Stimulated activated CD4-positive, alpha-beta T cell treated with anti-CD3 and anti-CD28 coated beads, TNF-alpha, amount 100 ng/mL, for 24 hours (primary cell): ENCODE measurements at places on chromosomes 6 and 20.

DNA sequence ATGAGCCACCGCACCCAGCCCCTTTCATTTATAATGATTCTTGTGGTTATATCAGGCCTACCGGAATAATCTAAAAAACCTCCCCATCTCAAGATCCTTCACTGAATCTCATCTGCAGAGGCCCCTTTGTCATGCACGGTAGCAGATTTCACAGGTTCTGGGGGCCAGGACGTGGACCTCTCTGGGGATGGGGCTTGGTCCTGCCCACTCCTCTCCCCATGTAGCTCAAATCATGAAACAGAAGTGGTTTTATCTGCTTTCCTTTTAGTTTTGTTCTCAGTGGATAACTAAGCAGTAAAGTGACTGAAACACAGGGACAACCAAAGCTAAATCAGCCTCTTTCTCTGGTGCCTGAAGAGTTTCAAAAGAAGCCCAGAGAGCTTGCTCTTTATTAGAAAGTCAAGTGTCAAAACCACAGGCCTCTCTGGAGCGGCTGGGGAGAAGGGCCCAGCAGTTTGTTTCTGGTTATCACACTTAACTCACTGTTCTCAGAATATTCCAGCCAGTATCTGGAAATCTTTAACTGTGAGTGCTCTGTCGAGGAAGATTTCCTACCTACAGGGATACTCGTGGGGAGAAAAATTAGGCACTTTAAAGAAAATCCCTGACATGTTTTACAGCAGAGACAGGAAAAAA is 60.6 kb upstream of the FAM184A start:
- DNase-seq = no peak

GRCh38 chr6:11650025-11650696 is 112.6 kb downstream of the TMEM170B start:
- no peak for DNase-seq

DNA sequence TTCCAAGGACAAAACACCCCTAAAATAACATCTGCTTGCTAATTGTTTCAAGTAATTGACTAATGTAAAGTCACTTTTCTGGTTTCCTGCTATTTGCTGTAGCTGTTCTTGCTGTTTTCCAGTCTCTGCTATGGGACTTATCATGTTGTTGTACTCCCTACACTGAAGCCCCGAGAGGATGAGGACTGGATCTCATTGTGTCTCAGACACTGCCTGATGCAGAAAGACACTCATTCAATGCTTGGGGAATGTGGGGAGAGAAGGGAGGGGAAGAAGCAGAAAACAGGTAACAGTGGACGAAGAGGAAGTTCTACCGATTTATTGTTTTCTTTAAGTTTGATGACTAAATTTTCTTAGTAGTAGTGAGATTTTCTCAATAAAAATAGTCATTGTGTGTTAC is 79.8 kb downstream of the DOK5 start:
- DNase-seq = no peak

DNA sequence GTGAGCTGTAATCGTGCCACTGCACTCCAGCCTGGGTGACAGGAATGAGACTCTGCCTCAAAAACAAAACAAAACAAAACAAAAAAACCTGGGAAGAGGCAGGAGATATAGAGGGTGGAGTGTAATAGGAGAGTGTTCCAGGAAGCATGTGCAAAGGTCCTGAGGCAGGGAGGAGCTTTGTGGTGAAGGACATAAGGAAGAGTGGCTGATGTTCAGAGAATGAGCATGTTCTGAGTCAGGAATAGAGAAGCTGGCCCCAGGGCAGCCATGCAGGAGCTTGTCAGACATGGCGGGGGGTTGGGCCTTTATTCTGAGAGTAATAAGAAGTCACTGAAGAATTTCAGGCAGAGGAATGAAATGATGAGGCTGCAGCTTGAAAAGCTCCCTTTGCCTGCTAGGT is 337.0 kb downstream of the CDH26 start:
- no peak for DNase-seq

GRCh38 chr6:110741517-110741916 is 73.8 kb downstream of the CDK19 start:
- no peak for DNase-seq

- no peak for DNase-seq
Measured at GRCh38 chr6:131549811-131550210, 23.2 kb upstream of the ARG1 start.

GRCh38 chr6:163169521-163169920 is 245.0 kb upstream of the QKI start:
- DNase-seq = no peak

- DNase-seq = no peak
Measured at GRCh38 chr6:56821005-56821432, 133.9 kb upstream of the BEND6 start.

- no peak for DNase-seq
Measured at GRCh38 chr20:58129721-58130151, 98.7 kb downstream of the ANKRD60 start.

- no peak for DNase-seq
Measured at GRCh38 chr20:21433329-21433890, 36.1 kb upstream of the NKX2-4 start.

DNA sequence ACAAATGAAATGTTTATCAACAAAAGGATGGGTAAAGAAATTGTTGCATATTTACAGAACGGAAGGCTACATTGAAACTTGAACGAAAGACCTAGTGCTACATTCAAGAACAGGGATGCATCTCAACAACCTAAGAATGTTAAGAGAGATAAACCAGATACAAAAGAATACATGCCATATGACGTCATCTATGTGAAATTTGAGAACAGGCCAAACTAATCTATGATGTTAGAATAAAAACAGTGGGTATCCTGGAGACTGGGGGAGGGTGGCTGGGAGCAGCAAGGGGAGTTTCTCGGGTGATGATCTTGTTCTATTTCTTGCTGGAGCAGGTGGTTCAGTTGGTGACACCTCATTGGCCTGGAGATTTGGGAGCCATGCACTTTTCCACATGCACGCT is 81.5 kb downstream of the SULF2 start:
- no peak for DNase-seq

GRCh38 chr20:44198872-44199271 is 11.7 kb downstream of the OSER1 start:
- DNase-seq = no peak

GRCh38 chr20:13041574-13042457 is 33.0 kb downstream of the SPTLC3 start:
- DNase-seq = no peak

DNA sequence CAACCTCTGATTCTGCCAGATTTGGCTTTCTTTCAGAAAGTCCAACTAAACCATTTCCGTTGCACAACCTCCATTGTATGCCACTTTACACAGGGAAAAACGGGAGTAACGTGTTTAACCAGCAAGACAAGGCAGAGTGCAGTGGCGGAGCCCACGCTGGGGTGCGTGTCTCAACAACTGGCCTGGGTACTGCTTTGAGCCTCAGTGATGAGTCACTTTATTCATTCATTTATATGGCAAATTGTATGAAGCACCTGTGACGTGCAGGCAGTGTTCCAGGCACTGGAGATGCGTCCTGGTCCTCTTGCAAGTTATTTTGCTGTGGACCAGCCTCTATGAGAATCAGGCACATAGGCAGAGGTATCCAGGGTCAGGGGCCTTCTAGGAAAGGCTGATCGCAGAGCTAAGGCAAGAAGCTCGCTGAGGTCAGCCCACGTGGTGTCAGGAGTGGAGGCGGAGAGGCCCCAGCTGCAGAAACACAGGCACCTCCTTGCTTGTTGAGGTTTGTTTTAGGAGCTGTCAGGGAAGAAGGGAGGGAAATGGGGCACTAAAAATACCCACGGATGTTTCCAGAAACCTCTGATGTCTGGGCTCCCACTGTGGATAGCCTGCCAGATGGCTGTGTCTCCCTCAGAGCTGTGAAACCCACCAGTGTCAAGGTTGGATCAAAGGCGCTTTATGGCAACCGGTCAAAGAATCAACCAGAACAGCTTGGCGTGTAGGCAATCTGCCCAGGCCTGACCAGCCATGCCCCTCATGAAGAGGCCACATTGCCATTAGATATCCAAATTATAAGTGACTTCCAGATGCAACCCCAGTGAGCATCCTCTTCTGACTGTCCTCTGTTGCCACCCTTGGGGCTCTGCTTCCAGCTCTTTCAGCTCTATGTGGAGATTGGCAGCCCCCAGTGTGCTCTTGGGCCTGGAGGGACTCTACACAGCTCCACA is 157.2 kb downstream of the CD83 start:
- no peak for DNase-seq

GRCh38 chr6:154341336-154341735 is 15.3 kb downstream of the IPCEF1 start:
- no peak for DNase-seq

DNA sequence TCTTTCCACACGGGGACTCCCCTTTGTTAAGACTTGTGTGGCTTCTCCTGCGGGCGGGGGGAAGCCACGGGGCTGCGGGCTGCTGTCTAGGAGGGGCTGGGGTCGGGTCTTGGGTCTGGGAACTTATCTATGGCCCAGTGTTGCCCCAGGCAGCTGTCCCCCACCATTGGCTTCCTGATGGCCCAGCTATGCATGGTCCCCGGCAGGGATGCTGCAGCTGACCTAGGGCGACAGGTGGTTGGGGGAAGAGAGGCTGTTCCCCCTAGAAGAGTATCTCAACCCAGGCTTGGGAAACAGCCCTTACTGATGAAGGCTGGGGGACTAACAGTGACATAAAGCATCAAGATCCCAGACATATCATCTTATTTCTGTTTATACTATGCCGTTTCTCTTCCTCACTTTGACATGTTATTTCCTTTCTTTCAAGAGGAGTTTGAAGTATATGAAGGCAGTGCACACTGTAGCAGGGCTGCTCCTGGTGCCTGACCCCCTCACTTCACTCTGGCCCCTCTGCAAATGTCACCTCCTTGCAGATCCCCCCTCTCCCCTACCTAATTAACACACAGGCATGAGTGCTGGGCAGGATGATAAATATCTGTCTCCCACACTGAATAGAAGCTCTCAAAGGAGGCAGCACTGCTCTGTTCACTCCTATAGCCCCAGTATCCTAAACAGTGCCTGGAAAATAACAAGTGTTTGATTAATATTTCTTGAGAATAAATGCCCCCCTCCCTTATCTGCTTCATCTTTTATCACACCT is 87.0 kb downstream of the HIVEP2 start:
- no peak for DNase-seq

- no peak for DNase-seq
Measured at GRCh38 chr6:167685654-167686053, 141.1 kb upstream of the AFDN start.

GRCh38 chr20:50482396-50482981 is 27.7 kb upstream of the PTPN1 start:
- no peak for DNase-seq

GRCh38 chr6:5652406-5653137 is 354.2 kb downstream of the NRN1 start:
- no peak for DNase-seq

GRCh38 chr6:137708481-137708880 is 158.6 kb upstream of the TNFAIP3 start:
- DNase-seq = no peak

DNA sequence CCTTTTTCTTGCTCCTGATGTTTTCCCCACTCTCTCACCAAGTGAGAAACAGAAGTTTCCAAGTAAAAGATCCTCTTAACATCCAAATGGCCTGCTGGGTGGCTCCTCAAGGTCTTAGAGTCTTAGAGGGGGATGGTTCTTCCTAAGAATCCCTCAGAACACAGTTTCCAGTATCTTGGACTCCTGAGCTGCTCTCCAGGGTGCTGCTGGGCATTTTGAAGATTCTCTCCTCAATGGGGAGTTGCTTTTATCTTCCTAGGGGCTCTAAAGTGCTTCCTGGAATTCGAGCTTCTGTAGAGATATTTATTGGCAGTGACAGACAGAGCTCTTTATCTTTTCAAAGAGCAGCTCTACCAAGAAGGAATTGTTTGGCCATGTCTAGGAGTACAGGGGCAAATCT is 70.8 kb upstream of the SLC35B3 start:
- DNase-seq = no peak

- no peak for DNase-seq
Measured at GRCh38 chr6:22673474-22673873, 104.1 kb downstream of the HDGFL1 start.

DNA sequence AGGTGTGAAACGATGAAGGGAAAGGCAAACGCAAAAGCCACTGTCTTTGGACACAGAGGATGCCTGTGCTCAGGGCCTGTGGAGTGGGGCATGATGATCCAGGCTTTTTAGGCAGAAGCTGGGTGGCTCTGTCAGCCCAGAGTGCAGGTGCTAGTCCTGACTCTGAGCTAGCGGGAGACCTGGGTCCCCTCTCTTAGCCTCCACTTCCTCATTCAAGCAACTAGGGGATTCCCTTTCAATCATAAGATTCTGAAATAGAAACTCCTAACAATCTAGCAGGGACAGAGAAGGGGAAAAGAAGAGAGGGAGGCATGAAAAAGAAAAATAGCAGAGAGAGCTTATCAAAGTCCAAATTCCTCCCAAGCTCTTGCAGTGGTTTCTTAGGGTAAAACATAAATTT is 7.6 kb upstream of the HIVEP2 start:
- no peak for DNase-seq

GRCh38 chr20:31717478-31718201 is 5.0 kb downstream of the BCL2L1 start:
- peak; percentile 13 for DNase-seq

GRCh38 chr6:11292594-11293236 is 60.2 kb upstream of the NEDD9 start:
- DNase-seq = no peak

DNA sequence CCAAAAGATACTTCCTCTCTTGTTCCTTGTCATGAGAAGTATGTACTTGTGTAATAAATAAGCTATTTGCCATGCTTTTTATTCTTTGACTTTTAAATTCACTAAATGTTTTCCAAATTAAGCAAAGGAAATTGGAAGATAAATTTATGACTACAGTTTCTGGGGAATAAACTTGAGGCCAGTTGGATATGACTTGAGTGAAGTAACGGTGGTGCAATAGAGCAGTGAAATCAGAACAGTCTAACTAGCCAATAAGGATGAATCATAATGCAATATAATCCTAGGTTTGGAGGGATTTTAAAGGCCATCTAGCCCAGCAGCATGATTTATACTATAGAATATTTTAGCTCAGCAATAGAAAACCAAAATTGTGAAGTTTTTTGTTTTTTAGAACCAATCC is 183.8 kb upstream of the TCF21 start:
- DNase-seq = no peak

DNA sequence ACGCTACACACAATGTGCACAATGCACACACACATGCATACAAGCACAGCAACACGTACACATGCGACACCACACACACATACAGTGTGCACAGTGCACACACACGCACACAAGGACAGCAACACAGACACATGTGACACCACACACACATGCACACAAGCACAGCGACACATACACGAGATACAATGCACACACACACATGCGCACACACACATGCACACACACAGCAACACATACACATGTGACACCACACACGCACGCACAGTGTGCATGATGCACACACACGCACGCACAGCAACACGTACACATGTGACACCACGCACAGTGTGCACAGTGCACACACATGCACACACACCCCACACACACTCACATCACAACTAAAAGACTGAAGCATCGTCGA is 327.3 kb downstream of the THBS2 start:
- no peak for DNase-seq
